Epithelial cell of umbilical artery (primary cell): ENCODE measurements at places on chromosomes 11 and 22. TPM values are rescaled to one million over a fixed set of nuclear protein-coding genes. Genes with fewer than 3 reads are reported as not detected.

NCF4 gene
- total RNA-seq: under 0.01 TPM in 1 of 2 replicates, not detected in the other

SCGB2A2 gene
- total RNA-seq: not detected in 2 replicates

MN1 gene
- 0.32 and 0.46 TPM in 2 replicates for total RNA-seq

BSX gene
- total RNA-seq: not detected in 2 replicates

MMP26 gene
- not detected in 2 replicates for total RNA-seq

PRR5 gene
- total RNA-seq: 1.5 and 1.9 TPM in 2 replicates

CYP2D6 gene
- not detected in 2 replicates for total RNA-seq

GDPD4 gene
- total RNA-seq: not detected in 2 replicates

MRGPRF gene
- 0.30 and 0.32 TPM in 2 replicates for total RNA-seq

NCR3LG1 gene
- total RNA-seq: 5.2 and 8.1 TPM in 2 replicates

NUP50 gene
- total RNA-seq: 45.8 and 62.5 TPM in 2 replicates

MAJIN gene
- total RNA-seq: not detected in 2 replicates

ADORA2A gene
- 9.4 and 41.8 TPM in 2 replicates for total RNA-seq

MMP13 gene
- not detected in 2 replicates for total RNA-seq

MYEOV gene
- under 0.01 and 0.32 TPM in 2 replicates for total RNA-seq

HSPB2 gene
- not detected in 2 replicates for total RNA-seq

DSCAML1 gene
- not detected in 2 replicates for total RNA-seq

RBMXL2 gene
- under 0.01 TPM in 1 of 2 replicates, not detected in the other for total RNA-seq

RIMBP3B gene
- not detected in 2 replicates for total RNA-seq

IFITM1 gene
- 18.5 and 92.6 TPM in 2 replicates for total RNA-seq

JAML gene
- 0.65 and 1.2 TPM in 2 replicates for total RNA-seq

CARNS1 gene
- 0.15 and 0.32 TPM in 2 replicates for total RNA-seq

OSBP gene
- 24.9 and 26.6 TPM in 2 replicates for total RNA-seq

GUCD1 gene
- total RNA-seq: 130 and 152 TPM in 2 replicates

NTM gene
- 2.6 TPM in 2 replicates for total RNA-seq

HBB gene
- total RNA-seq: not detected in 2 replicates

SYT9 gene
- 0.15 and 0.97 TPM in 2 replicates for total RNA-seq

EMID1 gene
- not detected in 2 replicates for total RNA-seq

MUC5AC gene
- total RNA-seq: not detected in 2 replicates

KCTD14 gene
- total RNA-seq: 0.32 and 0.91 TPM in 2 replicates
